Activated CD8-positive, alpha-beta memory T cell treated with anti-CD3 and anti-CD28 coated beads for 1 hour (primary cell): ENCODE measurements at places on chromosomes 1 and 21.
A peak's percentile ranks its signal among the peaks of the same experiment; 100 is the strongest.

GRCh38 chr1:21149855-21150432 is 26.8 kb downstream of the EIF4G3 start:
- no peak for DNase-seq

GRCh38 chr1:27127419-27127818 is 27.5 kb downstream of the SLC9A1 start:
- DNase-seq: no peak

GRCh38 chr1:229768232-229768631 is 142.2 kb downstream of the URB2 start:
- DNase-seq: no peak

- no peak for DNase-seq
Observed at GRCh38 chr1:1170215-1171091, 3.2 kb upstream of the TTLL10 start.

DNA sequence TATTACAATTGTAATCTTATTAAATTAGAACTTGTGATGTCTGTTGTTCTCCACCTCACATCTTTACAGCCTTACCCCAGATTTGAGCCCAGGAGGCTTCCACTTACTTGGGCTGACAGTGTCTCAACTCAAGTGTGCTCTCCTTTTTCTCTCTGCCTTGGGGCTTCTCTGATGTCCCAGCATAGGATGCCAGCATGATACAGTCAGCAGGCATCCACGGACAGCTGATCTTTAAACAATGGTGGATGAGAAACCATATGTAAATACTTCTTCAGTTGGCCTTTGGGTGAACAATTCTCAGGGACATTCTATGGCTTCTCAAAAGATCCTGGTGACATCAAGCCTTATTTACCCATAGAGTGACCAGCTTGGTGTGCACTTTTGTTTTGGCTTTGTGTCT is 107.6 kb upstream of the GORAB start:
- no peak for DNase-seq

GRCh38 chr21:15976807-15977206 is 247.0 kb downstream of the USP25 start:
- DNase-seq: no peak

- peak; percentile 23 for DNase-seq
Observed at GRCh38 chr21:36104317-36105300, 30.3 kb upstream of the CBR3 start.

GRCh38 chr1:89941110-89941766 is 53.7 kb upstream of the ZNF326 start:
- DNase-seq: no peak

GRCh38 chr1:175360016-175360415 is 167.4 kb upstream of the KIAA0040 start:
- DNase-seq: no peak

GRCh38 chr1:156851779-156852417 is 7.0 kb downstream of the INSRR start:
- no peak for DNase-seq

DNA sequence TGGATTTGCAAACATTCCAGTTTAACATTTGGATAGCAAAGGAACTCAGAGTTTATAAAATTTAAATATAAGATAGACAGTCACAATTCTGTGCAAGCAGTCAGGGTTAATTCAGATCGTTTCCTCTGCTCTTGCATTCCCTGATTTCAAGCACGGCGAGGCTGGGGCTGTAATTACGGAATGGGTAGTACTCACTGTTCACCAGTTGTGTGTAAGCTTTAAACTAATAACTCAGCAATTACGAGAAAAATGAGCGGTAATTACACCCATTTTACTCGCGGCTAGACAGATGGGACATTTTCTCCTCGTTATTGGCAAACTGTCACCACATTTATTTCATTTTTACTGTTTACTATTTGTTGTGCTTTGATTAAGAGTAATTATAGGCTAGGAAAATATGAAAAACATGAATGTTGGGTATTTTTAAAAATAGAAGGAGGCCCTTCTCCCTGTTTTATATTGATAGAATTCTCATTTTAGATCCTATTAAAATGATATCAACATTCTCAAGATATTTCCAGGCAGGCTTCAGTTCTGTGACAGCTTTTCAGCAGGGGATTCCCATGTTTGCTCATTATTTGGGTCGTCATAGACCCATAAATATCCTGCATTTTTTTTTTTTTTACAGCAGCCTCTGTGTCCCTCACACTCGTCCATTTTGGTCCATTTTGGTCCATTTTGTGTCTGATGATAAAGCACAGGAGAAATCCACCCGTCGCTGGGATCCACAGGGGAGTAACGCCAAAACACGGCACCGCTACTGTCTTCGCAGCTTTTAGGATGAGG is 208.3 kb downstream of the DSCAM start:
- no peak for DNase-seq

- DNase-seq: no peak
Observed at GRCh38 chr1:235129774-235130570, 1.3 kb upstream of the TOMM20 start.

DNA sequence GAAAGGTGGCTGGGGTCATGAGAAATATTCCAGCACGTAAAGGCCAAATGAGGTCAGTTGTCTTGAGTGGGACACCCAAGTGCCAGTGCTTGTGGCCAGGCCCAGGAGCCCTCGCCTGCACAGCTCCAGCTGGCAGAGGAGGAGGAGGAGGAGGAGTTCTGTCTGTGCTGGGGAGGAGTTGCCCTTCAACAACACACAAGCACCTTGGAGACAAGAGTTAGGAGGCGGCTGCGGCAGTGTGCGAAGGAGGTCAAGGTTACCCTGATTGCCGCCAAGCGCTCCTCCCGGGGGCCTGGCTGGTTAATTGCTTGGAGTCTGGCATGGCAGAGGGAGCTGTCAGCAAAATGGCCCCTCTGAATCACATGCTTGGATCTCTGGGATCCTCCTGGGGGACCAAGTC is 45.1 kb downstream of the GRIK3 start:
- no peak for DNase-seq

DNA sequence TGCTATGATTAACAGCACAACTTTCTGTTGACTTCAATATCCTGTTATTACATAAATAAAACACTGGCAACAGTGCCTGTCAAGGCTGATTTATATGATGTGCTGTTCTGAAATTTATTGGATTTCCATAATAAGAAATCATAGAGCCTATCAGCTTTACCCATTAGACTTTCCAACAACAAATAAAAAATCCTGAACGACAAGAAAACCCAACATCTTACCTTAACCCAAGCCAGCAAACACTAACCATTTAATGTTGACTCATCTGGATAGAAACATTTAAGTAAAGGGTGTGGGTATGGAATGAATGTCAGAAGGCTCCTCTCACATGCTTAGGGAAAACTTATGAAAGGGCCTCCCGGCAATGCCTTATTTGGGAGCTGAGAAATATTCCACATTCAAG is 165.1 kb downstream of the SLC45A1 start:
- DNase-seq: no peak

GRCh38 chr21:35924714-35925301 is 135.5 kb downstream of the SETD4 start:
- no peak for DNase-seq

GRCh38 chr21:17793246-17794123 is 25.7 kb downstream of the C21orf91 start:
- no peak for DNase-seq

GRCh38 chr1:116318897-116319296 is 54.1 kb upstream of the ATP1A1 start:
- no peak for DNase-seq

- DNase-seq: no peak
Observed at GRCh38 chr1:203121186-203122015, 6.1 kb upstream of the ADORA1 start.

DNA sequence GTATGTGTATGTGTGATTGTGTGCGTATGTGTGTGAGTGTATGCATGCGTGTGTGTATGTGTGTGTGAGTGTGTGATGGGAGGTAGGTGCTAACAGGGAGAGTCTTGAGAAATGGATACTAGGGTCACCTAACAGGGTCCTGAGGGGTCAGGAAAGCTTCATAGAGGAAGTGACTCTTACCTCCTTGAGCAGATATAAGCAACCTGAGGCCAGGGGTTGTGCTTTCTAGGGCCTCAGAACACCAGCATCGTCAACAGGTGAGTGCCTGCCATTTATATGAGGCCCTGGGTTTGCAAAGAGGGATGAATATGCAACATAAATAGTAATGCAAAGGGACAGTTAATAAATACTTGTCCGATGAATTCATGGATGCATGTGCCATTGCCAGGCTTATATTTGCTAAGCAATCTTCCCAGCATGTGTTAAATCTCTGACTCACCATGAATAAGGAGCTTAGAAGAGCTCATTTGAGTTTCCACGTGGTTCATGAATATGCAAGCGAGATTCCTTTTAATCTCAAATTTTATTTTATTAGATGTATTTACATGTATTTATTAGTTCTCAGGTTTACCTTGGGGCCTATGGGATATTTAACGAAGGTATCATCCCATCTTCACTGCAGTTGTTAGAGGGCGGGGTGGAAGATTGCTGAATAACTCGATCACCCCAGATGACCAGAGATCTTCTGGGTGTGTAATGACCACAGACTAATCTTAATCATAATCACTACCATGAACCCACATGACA is 438.3 kb downstream of the CAMTA1 start:
- DNase-seq: no peak

- DNase-seq: no peak
Observed at GRCh38 chr1:170674986-170675385, 11.1 kb downstream of the PRRX1 start.

- peak; percentile 27 for DNase-seq
Observed at GRCh38 chr21:31182231-31183140, 144.2 kb upstream of the KRTAP19-8 start.

GRCh38 chr1:40592107-40592803 is 60.8 kb downstream of the ZNF684 start:
- DNase-seq: no peak

GRCh38 chr21:17003763-17004373 is 509.0 kb upstream of the CXADR start:
- no peak for DNase-seq

DNA sequence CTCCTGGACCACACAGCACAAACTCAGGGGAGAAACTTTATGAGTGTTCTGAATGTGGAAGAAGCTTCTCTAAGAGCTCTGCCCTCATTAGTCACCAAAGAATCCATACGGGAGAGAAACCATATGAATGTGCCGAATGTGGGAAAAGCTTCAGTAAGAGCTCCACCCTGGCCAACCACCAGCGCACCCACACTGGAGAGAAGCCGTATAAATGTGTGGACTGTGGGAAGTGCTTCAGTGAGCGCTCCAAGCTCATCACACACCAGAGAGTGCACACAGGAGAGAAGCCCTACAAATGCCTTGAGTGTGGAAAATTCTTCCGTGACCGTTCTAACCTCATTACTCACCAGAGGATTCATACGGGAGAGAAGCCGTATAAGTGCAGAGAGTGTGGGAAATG is 22.5 kb downstream of the ZSCAN20 start:
- no peak for DNase-seq

DNA sequence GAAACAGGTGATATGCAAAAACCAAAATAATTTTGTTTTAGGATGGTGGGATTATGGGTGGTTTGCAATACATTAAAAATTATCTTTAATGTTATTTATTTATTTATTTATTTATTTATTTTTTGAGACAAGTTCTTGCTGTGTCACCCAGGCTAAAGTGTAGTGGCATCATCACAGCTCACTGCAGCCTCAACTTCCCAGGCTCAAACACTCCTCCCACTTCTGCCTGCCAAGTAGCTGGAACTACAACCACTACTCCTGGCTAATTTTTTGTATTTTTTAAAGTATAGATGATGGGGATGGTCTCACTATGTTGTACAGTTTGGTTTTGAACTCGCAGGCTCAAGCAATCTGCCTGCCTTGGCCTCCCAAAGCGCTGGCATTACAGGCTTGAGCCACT is 6.5 kb upstream of the PYCR2 start:
- DNase-seq: no peak

DNA sequence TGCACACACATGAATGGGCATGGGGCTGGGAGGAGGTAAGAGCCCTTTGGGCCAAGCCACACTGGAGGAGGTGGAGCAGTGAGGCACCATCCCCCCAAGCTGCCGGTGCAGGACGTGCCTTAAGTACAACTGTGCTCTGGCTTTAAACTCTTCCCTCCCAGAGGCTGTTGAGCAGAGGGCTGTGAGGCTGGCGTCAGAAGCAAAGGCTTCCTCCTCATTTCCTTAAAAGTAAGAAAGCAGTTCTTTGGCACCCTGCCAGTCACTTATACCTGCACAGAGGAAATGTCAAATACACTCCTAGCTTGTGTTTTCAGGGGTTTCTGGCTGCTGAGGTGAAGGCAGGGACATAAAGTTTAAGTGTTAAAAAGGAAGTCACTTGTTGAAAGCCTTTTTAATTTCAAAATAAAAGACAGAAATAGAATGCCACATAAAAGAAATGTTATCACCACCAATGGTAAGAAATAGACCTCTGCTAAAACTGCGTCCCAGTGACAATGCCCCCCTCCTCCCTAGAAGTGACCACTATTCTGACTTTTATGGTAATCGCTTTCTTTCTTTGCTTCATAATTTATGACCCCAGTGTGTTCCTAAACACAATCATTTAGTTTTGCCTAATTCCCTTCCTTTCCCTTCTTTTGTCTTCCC is 33.0 kb downstream of the LAMC2 start:
- DNase-seq: peak; percentile 6

DNA sequence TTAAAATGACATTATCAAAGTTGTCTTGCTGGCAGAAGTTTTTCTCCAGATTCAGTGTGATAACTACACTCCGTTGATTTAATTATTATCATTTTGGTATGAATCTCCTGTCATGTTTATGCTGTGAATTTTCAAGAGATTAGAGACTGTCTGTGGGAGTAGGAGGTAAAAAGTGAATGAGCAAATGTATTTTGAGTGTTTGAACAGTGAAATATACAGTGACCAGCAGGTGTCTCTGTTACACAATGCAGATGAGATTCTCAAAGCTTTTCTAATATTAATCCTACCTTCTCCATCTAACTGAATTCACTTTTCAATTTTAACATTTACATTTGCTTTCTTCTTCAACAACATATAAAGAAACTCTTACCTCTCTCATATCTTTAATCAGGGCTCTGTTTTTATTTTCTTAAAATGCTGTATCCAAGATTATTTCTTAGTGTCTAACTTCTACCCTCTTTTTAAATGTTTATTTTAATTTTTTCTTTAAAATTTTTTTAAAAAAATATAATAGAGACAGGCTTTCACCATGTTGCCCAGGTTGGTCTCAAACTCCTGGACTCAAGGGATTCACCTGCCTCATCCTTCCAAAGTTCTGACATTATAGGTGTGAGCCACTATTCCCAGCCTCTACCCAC is 20.9 kb upstream of the HSPA13 start:
- DNase-seq: no peak

DNA sequence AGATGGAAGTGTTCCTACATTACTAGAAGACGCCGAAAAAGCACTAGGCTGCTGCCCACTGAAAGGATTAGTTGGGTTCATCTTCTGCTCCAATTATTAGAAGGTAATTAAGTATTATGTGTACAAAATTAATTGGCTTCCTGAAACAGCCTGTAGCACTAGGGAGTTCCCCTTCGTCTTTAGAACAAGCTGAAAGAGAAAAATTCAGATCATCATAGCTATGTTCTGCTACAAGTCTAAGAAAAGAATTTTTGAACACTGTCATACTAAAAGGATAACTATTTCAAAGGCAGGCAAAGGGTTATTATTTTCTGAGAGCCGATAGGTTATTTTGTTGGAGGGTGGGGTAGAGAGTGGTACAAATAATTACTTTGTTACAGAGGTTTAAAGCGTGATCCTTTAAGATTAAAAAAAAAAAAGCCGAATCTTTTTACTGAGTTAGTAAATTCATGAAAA is at the start of gene MCM3AP:
Gene MCM3AP, minus strand, starts transcription at position 406 of the 456 bp plus-strand sequence. Its CDS starts 325 bp downstream, at position 81.
- DNase-seq: no peak

GRCh38 chr1:64745181-64745985 is 508 bp downstream of the RAVER2 start:
- DNase-seq: no peak

GRCh38 chr1:69058454-69058853 is 509.3 kb upstream of the LRRC7 start:
- DNase-seq: no peak

- DNase-seq: no peak
Observed at GRCh38 chr1:47805018-47805417, 192.2 kb downstream of the TRABD2B start.

GRCh38 chr1:118254001-118254400 is 69.0 kb upstream of the SPAG17 start:
- DNase-seq: no peak
